ENCODE measurements at places on chromosomes 2 and 18. TPM values are rescaled to one million over a fixed set of nuclear protein-coding genes. Genes with fewer than 3 reads are reported as not detected.

- DNase-seq, result no peak
Measured at GRCh38 chr2:169525434-169525833, 15.9 kb downstream of the KLHL41 start.

DNA sequence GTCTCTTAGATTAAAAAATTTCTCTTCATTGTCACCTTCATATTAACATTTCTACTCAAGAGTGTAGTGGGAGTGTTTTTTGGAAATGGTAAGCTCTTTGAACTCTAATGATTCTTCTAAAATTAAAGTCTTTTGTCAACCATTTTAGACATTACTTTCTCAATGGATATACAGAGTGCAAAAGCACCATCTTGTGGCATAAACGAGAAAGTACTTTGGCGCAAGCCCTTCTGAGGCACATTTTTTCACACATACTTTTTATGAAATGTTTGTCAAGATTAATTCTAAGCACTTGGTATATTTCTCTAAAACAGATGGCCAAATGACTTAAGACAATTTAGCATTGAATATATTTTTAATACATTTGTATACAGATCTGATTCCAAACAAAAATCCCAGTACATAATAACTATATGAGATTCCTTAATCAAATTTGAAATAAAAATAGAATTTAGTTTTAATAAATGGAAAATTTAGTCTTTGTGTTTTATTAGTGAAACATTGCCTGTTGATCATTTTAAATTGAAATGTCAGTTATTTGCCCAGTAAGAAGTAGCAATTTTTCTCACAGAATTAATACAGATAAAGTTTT lies 63.3 kb upstream of the GALNT5 start:
- no peak for DNase-seq

GRCh38 chr2:74053959-74054715 lies 69.4 kb downstream of the TET3 start:
- no peak for DNase-seq

- no peak for DNase-seq
Measured at GRCh38 chr2:33181466-33181865, 234.7 kb downstream of the LTBP1 start.

The TM4SF20 gene
- total RNA-seq, result not detected

The G6PC2 gene
- total RNA-seq, result not detected
